ENCODE measurements at places on chromosomes 13 and 19.

DNA sequence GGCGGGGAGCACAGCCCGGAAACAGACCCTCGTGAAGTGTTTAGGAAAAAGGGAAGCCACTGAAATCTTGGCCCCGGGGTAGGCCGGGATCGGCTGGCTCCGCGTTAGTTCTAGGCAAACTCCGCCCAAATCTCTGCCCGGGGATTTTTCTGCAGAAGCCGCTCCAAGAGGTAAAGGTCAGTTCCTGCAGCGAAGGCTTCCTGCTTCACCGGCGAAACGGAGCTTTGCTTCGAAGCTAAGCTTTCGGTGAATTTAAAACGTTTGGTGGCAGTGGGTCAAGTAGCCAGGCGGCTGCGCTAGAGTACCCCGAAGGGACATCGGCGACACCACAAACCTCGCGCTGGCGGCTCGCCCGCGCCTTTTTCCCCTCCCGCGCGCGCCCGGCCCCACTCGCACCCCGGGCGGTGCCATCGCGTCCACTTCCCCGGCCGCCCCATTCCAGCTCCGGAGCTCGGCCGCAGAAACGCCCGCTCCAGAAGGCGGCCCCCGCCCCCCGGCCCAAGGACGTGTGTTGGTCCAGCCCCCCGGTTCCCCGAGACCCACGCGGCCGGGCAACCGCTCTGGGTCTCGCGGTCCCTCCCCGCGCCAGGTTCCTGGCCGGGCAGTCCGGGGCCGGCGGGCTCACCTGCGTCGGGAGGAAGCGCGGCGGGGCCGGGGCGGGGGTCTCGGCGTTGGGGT lies 441 bp downstream of the GJB2 start:
- DNase-seq, result no peak

DNA sequence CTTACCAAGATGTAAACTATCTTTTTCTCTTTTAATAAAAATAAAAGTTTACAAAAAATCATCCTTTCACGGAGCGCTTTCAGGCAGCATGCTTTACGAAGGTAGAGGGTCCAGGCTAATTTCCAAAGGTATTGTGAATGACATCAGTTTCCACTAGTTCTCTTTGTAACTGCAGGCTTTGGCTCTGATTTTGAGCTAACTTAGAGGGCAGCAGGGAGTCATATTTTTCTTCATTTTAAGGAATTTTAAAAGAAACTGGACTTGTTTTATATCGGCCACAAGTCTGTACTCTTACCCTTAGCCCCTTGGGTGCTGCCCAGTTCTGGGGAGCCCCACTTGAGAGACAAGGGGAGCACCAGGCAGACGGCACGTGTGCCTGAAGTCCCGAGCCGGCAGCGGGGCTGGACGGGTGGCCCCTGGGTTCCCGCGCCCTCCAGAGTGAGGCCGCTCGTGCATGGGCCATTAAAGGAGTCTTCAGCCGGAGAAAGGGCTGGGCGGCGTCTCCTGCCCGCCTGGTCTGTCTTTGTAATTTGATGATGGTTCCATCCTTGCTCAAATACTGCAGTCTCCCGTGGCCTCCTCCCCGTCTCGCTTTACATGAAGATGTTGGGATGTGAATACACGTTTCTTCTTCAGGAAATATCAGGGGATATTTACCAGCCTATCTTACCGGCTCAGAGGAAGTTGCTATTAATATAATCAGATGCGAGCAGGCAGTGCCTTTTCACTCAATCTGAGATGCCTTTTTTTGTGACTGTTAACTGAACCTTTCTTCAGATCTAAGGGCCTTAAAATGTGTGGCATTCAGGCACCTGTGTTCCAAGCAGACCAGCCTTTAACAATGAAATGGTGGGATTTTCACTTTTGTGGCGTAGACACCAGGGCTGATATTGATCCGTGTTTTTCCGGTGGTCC lies 67.4 kb downstream of the GGACT start:
- no peak for DNase-seq

DNA sequence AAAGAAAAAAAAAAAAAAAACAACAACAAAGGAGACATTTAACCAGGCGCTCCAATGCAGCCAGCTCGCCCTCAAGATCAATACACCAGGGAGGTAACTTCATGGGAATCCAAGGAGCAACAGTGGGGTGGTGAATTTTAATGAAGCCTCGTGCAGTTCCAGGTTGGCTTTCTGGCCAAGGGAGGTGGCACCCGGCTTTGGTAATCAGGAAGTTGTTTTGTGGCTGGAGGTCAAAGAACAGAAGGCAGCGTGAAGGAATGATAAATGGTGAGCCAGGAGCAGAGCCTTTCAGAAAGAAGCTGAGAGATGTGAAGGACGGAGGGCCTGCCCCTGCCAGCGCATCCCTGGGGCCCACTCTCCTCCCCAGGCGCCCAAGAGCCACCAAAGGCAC lies 188.2 kb upstream of the TSC22D1 start:
- DNase-seq, result no peak

DNA sequence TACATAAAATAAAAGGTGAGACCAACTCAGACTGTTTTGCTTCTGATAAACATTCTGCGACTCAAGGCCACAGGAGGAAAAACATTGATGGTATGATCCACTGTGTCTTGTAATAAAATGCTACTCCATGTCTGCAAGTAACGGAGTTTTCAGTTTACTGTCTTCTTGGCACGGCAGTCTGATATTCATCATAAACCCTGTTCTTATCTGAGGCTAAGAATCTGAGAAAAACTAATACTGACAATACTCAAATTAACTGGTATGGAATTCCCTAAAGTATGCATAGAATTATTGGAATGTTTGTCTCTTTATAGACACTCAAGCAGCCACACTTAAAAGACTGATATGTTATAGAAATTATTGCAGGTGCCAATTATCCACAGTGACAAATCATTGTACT lies 125.5 kb downstream of the TBC1D4 start:
- no peak for DNase-seq

DNA sequence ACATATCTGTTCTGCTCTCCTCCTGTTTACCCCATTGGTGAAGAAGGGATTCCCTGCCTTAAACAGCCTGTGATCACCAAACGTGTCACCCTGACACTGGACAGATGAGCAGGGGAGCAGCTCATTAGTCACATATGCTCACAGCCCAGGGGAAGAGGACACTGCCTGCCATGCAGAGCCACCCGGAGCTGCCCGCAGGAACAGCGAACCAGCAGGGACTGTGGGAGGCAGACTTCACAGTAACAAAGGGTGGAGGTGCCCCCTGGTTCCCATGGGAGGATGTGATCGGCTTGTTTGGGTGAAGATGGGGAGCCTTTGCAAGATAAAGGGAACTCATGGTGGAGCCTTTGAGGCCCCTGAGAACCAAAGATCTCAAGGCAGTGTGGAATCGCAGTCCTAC lies 88.6 kb upstream of the FARP1 start:
- no peak for DNase-seq

GRCh38 chr13:36820222-36820621 lies 1.2 kb downstream of the RFXAP start:
- no peak for DNase-seq

- no peak for DNase-seq
Measured at GRCh38 chr19:1873524-1874473, 10.4 kb upstream of the KLF16 start.

GRCh38 chr19:44608391-44608821 lies 5.0 kb upstream of the IGSF23 start:
- DNase-seq, result peak; percentile 4

GRCh38 chr13:39777527-39778061 lies 122.1 kb downstream of the COG6 start:
- peak; percentile 79 for DNase-seq

GRCh38 chr13:28819046-28819730 lies 951 bp upstream of the MTUS2 start:
- DNase-seq, result no peak

GRCh38 chr13:106385654-106386053 lies 149.8 kb downstream of the EFNB2 start:
- DNase-seq, result no peak

DNA sequence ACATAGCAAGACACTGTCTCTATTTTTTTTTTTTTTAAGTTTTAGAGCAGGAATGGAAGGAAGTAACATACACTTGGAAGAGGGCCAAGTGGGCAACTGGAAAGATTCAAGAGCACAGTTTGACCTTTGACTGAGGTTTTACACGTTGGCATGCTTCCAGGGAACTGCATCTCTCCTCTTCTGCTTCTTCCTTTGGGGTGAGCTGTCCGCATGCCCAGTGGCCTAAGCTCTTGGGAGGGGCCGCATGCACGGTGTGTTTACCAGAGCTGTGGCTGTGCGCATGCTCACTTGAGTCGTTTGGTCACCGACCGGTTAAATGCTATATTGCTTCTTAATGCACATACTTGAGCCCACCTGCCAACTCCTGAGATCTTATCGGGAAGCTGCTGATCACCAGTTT lies 727.7 kb downstream of the UQCRFS1 start:
- DNase-seq, result no peak

- no peak for DNase-seq
Measured at GRCh38 chr13:43758834-43759233, 27.9 kb downstream of the ENOX1 start.

- no peak for DNase-seq
Measured at GRCh38 chr13:99923877-99924582, 47.5 kb downstream of the ZIC5 start.

- peak; percentile 67 for DNase-seq
Measured at GRCh38 chr13:75704194-75704926, 68.2 kb downstream of the LMO7 start.

DNA sequence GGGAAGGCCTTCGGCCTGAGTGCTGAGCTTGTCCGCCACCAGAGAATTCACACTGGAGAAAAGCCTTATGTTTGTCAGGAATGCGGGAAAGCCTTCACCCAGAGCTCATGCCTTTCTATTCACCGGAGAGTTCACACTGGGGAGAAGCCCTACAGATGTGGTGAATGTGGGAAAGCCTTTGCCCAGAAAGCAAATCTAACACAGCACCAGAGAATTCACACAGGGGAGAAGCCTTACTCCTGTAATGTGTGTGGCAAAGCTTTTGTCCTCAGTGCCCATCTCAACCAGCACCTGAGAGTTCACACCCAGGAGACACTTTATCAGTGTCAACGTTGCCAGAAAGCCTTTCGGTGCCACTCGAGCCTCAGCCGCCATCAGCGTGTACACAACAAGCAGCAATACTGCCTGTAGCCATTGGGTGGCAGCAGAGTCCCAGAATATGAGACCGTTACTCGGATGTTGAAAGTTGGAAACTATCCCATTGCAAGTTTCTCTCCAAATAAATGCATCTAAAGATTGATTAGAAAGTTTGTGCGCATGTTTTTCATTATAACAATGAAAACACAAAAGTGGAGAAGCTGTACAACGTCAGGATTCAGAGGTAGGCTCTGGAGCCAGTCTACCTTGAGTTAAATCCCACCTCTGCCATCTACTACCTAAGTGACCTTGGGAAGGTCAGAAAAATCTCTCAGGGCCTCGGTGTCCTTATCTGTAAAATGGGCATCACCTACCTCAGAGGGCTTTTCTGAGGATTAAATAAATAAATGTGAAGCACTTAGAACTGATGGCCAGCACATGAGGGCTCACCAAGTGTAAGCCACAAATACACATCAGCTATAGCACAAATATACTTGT lies 21.1 kb downstream of the ZNF473 start:
- no peak for DNase-seq

- no peak for DNase-seq
Measured at GRCh38 chr13:105572401-105572800, 963.1 kb downstream of the EFNB2 start.

- DNase-seq, result no peak
Measured at GRCh38 chr19:55640577-55641425, at the start of gene ZNF580. Gene ZNF580, plus strand, starts transcription at chr19:55641002. Its CDS starts 1,507 bp downstream, at chr19:55642509.

GRCh38 chr19:48329167-48329891 lies 4.0 kb downstream of the EMP3 start:
- no peak for DNase-seq

- DNase-seq, result no peak
Measured at GRCh38 chr13:97287047-97287383, 64.9 kb downstream of the MBNL2 start.

- no peak for DNase-seq
Measured at GRCh38 chr13:45575146-45575829, 40.3 kb downstream of the ERICH6B start.

GRCh38 chr13:43401361-43401760 lies 378.0 kb downstream of the DNAJC15 start:
- DNase-seq, result no peak

DNA sequence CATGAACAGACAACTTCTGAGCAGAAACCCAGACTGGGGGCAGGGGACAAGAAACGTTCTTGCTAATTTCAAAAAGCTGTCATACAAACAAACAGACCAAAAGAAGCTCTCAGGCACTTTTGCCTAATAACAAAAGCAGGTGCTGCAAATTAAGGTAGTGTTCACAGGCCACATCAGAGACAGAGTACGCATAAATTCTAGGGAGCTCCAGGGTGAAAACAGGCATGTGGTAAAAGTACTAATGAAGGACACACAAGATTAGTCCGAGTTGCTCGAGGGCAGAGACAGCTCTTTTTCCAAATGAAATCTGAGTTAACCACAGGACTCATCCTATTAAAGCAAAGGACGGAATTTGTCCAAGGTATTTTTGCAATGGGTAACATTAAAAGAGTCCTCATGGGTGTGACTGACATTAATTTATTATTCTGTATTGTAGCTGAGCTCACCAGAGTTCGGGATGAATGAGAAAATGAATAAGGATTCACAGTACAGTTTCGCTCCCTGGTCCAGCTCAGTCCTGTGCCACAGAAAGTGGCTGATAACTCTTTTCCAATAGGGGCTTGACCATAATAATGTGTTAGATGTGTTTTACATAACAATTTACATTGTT lies 197.3 kb downstream of the LHFPL6 start:
- no peak for DNase-seq

DNA sequence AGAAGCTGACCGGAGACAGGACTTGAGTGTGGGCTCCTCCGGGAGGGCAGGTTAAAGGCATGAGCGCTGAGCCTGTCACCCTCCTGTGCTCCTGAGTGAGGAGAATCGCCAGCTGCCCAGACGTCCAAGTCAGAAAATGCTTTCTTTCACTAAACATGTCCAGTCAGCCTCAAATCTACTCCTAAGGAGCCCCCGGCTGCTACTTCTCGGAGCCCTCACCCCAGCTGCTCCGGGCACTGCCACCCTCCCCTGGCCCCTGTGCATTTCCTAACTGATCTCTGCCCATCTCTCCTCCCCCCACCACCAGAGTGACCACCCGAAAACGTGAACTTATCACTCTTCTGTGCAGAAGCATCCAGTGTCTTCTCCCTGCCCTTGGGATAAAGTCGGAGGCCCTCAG lies 277.5 kb upstream of the SOX1 start:
- DNase-seq, result no peak

DNA sequence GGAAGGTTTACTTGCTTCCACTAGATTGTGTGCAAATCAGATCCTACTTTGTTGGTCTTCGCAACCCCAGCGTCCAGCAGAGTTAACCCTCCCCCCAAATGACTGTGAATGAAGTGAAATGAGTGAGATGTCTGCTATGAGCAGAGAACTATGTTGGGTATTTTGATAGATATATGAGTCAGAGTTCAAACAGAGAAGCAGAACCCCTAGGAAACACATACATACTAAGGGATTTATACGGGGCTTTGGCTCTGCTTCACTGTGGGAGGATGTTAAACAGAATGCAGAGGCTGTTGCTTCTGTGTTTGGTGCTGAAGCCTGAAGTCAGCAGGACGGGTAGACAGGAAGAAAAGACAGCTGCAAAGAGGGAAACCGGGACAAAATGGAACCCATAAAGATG lies 197.0 kb downstream of the MZT1 start:
- DNase-seq, result peak; percentile 45

DNA sequence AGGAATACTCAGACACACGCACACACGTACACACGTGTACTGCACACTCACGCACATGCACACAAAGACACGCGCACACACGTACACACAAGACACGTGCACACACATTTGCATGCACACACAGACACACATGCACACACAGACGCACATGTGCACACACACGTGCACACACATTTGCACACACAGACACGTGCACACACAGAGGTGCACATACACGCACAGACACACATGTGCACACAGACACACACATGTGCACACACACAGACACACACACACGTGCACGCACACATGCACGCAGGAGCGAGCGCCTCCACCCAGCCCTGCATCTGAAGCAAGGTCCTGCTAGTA lies 81.1 kb downstream of the GADD45B start:
- DNase-seq, result no peak

All from AG04449 (cell line).